ENCODE measurements at places on chromosomes 13 and 19.
A peak's percentile ranks its signal among the peaks of the same experiment; 100 is the strongest.

DNA sequence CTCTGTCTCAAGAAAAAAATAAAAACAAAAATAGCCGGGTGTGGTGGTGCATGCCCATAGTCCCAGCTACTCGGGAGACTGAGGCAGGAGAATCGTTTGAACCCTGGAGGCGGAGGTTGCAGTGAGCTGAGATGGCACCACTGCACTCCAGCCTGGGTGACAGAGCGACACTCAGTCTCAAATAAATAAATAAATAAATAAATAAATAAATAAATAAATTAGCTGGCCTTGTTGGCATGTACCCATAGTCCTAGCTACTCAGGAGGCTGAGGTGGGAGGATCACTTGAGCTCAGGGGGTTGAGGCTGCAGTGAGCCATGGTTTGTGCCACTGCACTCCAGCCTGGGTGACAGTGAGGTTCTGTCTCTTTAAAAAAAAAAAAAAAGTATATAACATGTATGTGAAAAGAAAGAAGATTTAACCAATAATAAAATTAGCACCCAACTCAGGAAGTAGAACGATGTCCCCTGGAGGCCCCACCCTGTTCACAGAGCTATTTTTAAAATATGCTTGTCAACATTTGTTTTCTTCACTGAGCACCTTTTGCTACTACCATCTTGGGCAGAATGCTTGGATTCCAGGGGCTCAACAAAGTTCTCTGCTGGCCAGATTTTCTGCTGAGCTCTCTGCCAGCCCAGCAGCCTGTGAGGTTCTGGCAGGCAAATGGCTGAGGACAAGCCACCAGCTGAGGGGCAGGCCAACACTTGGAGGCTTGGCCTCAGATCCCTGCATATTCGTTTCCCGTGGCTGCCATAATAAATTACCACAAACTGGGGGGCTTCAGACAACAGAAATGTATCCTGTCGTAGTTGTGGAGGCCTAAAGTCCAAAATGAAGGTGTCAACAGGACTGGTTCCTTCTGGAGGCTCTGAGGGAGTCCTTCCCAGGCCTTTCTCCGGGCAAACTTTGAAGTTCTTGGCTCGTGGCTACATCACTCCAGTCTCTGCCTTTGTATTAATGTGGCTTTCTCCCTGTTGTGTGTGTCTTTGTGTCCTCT is 5.2 kb downstream of the SLC25A42 start:
- DNase-seq = no peak

DNA sequence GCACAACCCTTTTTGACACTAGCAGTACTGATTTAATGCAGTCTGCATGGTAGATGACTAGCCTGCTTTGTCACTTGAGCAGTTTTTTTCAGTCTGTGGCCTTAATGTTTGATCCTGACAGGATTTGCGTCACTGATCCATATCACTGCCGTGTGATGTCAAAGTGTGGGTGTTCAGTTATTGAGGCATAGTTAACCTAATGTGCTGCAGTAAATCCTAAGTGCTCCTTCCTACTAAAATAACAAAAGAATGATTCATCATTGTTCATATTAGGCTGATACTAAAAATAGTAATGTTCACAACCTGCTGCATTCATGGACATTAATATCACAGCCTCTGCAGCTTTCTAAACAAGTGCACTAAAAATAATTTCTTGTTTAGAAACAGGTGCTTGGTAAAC is 121.9 kb upstream of the MLNR start:
- no peak for DNase-seq

- no peak for DNase-seq
Measured at GRCh38 chr13:68993154-68993553, 1114.5 kb upstream of the ATXN8OS start.

- DNase-seq = no peak
Measured at GRCh38 chr19:14138576-14139265, 2.3 kb upstream of the ASF1B start.

DNA sequence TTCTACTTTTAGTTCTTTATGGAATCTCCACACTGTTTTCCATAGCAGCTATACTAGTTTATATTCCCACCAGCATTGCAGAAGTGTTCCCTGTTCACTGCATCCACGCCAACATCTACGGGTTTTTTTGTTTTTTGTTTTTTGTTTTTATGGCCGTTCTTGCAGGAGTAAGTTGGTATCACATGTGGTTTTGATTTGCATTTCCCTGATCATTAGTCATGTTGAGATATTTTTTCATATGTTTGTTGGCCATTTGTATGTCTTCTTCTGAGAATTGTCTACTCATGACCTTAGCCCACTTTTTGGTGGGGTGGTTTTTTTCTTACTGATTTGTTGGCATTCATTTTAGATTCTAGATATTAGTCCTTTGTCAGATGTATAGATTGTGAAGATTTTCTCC is 89.7 kb downstream of the FRY start:
- no peak for DNase-seq

- DNase-seq = no peak
Measured at GRCh38 chr19:53037101-53038097, 7.1 kb upstream of the ERVV-2 start.

DNA sequence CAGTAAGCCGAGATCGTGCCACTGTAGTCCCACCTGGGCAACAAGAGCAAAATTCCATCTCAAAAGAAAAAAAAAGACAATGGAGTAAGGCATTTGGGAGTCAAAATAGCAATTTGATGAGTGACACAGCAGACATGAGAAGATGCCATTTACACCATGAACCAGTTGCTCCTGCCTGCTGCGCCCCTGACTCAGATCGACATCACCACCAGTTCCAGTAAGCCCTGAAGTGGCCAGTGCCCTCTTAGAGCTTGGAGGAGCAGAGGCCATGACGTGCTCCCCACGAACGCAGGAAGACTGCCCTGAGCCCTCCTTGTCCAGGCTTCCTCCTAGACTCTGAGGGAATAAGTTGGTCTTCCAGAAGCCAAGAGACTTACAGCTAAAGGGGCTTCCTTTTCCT is 339.2 kb downstream of the MYO16 start:
- DNase-seq = no peak

DNA sequence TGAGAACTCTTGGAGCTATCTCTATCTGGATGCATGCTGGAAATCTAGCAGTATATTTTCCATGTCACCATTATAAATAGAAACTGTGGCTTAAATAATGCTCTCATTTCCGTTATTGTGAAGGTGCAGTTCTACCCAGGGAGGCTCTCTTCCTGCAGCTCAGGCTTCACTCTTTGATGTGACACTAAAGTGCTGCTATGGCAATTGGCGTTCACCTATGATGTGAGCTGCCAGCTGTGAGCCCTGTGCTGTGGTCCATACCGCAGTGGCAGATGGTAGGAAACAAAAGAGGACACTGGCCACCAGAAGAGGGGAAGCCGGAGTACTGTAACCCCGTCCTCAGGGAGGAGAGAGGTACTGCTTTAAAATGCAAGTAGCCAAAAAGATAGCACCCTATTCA is 40.6 kb upstream of the ZNF681 start:
- DNase-seq = no peak

DNA sequence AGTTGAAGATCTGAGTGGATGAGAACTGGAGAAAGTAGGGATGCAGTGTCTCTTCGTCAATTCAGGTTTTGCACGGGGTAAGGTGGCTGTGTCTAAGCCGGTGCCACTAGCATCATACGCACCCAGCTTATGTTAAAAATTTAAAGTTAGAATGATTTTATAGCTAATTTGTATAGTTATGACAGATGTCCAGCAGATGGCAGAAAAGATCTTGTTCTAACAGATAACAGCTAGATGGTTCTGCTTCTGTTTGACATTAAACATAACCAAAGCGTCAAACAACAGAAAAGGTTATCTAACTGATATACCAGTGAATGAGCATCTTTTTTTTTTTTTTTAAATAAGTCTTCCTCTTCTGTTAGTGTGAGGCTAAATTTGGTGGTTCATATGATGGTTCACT is 18.8 kb upstream of the EDDM13 start:
- no peak for DNase-seq

GRCh38 chr19:39816287-39817048 is 17.5 kb downstream of the DYRK1B start:
- DNase-seq = no peak

DNA sequence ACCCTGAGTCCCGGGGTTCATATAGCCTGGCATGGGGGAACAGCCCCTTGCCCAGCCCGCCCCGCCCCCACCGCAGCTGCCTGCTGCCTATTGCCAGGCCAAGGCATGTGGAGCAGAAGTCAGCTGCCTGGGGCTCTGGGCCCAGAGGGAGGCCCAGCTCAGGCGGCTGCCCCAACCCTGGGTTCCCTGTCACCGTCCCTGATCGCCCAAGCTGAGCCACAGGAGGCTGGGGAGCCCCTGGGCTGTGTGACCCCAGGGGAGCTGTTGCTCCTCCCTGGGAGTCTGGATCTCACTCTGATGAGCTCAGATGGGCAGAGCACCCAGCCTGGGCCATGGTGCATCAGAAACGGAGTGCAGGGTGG is 1.4 kb downstream of the PLIN4 start:
- no peak for DNase-seq

GRCh38 chr13:92823059-92823458 is 403.5 kb upstream of the GPC6 start:
- DNase-seq = no peak

GRCh38 chr19:14248578-14249011 is 42.6 kb upstream of the ADGRL1 start:
- DNase-seq = no peak

DNA sequence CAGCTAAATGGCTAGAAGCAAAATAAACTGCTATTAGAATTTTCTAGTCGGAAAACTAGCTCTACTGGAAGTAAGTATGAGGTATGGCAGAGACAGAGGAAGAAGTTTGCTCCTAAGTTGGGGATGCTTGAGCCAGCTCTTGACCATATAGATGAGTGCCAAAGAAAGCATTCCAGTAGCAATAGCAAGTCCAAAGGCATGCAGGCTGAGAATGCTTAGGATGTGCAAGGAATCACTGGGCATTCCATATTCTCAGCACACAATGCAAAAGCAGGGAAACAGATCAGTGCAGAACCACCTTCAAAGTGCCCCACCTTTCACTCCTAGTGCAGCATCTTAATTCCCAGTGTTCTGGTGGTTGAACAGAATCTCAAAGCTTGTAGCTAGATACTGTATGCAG is 32.9 kb downstream of the SERTM1 start:
- DNase-seq = no peak

DNA sequence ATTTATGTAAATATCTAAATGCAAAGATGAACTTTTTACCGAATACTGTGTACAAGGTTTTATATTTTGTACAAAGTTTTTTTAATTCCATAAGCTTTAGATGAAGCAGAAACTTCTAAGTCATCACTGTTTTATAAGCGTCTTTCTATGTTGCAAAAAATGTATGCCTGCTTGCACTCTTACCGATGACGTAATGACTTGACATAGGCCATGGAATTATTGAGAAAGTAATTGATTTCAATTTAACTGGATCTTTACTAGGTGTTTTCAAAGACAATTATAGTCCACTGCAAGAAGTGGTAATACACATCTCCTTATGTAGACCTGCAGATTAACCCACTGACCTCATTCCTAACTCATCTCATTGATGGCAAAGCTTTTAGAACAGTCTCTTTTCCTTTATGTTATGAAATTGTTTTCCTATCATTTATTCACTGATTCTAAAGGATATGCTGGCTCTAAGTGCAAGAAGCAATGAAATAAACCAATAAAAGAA is 10.4 kb downstream of the DACH1 start:
- DNase-seq = no peak

DNA sequence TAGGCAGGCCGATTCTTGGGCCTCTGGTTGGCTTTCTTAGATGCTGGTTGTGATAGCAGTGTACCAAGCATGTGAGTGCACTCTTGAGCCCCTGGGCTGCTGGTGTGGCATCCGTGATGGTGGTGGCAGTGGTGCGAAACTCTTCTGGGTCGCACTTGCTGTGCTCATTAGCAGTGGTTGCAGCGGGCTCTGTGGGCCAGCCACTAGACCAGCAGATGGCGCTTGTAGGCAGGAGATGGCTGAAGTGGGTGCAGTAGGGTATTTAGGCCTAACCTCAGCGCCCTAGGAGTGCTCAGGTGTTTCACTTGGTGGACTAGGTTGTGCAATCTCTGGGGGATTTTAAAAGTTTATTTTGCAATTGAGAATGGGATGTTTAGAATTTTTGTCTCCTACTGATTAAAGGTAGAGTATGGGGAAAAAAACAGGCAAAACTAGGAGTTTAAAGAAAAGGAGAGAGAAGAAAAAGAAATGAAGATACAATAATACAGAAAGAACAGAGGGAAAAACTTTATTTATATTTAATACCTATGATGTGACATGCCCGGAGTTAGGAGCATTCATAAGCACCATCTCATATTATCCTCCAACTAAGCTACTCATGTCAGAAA is 4.3 kb upstream of the ZNF17 start:
- DNase-seq = peak; percentile 76
